ENCODE measurements at places on chromosomes 16 and 17. TPM values are rescaled to one million over a fixed set of nuclear protein-coding genes. Genes with fewer than 3 reads are reported as not detected.

DNA sequence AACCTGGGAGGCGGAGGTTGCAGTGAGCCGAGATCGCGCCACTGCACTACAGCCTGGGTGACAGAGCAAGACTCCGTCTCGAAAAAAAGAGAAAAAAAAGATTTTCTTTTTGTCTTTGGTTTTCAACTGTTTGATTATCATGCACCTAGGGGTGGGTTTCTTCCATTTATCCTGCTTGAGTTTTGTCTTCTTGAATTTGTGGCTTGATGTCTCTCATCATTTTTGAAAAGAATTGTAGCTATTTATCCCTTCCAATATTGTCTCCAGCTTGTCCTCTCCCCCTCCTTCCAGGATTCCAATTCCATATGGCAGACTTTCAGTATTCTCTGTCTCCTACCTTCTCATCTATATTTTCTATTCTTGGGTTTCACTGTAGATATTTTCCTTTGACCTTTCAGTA is 7.8 kb downstream of the B9D1 start:
- no peak for DNase-seq

- no peak for DNase-seq
Measured at GRCh38 chr16:85611194-85611443, 2.0 kb upstream of the GSE1 start.

GRCh38 chr16:72530434-72530833 is 358.5 kb upstream of the PMFBP1 start:
- DNase-seq = no peak

DNA sequence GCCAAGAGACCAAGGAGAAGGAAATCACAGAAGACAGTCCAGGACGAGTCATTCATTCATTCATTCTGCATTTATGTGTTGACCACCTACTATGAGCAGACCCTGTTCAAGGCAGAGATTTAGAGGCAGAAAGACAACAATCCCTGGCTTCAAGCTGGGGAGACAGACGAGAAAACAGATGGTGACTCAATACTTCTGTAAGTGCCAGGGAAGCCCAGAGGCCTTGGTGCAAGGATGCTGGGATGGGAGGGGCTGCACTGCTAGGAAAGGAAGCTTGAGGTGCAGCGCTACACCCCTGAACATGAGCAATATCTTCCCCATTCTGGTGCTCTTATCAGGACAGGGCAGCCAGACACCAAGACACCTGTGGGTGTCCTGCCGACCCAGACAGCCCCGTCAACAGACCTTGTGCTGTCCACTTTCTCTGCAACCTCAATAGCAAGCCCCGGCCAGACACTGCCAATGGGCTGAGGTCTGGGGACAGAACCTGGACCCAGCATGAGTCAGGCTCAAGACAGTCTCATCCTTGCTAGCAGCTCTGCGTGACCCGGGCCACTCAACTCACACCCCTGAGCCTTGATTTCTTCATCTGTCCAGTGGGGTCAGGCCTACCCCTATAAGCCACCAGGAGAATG is 163.5 kb downstream of the COPRS start:
- no peak for DNase-seq

GRCh38 chr17:65696739-65697394 is 135.4 kb upstream of the AXIN2 start:
- DNase-seq = peak; percentile 48

DNA sequence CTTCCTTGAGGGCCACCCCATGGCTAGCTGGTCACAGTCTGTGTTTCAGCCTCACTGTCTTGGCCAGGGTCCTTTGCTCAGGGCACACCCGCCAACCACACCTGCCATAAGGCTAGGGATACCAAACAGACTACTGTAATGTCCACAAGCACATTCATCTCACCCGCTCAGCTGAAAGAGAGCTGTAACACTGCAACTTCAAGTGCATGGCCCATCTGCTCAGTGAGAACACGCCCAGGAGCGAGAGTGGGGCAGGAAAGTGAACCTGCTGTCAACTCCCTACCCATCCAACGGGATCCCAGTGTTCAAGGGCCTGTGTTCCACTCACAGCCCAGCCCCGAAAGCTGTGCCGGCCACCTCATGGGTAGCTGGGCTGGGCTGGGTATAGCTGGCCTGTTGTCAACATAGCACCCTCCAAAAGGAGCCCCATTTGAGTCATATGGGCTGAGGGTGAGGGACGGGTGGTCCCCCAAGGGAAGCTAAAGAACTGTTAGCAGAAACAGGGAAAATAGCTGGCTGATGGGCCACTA is 55.7 kb downstream of the SCNN1B start:
- no peak for DNase-seq

DNA sequence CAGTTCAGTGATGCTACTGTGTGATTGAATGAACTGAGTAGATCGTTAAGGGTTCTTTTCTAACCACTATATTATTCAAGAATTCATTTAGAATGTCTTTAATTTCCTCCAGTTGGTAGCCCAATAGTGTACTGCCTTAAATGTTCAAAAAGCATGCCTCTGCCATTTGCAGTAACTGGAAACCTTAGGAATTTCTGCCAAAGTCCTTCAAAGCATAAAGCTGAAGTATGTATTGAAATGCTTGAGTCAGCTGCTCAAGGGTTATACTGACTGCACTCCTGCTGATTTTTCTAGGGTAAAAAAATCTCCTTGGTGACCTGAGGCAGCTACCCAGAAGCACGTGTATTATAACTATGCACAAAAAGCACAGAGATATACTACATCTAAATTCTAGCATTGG is 56.5 kb downstream of the SNTB2 start:
- DNase-seq = peak; percentile 34

DNA sequence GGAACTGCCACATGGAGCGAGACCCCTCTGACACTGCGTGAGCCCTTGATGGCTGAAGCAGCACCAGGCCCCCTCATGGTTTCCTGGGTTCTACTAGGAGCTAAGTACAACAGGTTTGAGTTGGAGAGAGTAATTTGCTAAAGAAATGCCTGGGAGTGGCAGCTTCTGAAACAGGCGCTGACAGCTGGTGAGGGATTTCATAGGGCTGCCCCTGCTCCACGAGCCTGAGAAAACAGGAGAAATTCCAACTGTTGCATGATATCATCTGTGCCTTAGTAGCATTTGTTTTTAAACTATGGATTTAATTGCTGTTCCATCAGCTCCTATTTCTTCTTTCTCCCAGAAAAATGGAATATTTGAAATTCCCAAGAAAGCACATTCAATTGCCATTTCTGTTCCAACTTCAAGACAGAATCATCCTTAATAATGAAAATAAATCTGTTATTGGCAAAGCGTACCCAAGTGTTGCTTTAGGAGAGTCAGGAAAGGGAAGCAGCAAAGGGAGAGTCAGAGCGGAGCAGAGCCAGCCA is 78.8 kb upstream of the ANKFN1 start:
- DNase-seq = peak; percentile 91

GRCh38 chr16:12000032-12000431 is 23.5 kb downstream of the SNX29 start:
- DNase-seq = no peak

DNA sequence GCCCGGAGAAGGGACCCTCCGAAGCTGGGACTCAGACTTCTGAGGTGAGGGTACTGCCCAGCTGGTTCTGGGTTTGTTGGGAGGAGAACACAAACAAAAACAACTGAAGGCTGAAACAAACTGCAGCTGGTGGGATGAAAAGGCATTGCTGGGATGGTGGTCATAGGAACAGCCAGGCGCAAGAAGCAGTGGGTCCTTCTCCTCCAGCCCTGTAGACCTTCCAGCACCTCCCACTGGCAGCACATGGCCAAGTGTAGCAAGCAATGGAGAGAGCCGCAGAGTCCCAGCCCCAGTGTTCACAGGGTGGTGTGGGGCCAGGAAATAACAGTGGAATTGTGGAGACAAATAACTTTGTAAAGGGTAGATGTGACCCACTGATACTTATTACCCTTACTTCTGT is 48.7 kb upstream of the FOXJ1 start:
- no peak for DNase-seq

GRCh38 chr16:88754109-88754911 is 30.7 kb downstream of the PIEZO1 start:
- DNase-seq = peak; percentile 39

- DNase-seq = no peak
Measured at GRCh38 chr17:63573634-63574033, 23.4 kb downstream of the DCAF7 start.

- DNase-seq = peak; percentile 51
Measured at GRCh38 chr17:57226793-57227192, 29.5 kb upstream of the MSI2 start.

DNA sequence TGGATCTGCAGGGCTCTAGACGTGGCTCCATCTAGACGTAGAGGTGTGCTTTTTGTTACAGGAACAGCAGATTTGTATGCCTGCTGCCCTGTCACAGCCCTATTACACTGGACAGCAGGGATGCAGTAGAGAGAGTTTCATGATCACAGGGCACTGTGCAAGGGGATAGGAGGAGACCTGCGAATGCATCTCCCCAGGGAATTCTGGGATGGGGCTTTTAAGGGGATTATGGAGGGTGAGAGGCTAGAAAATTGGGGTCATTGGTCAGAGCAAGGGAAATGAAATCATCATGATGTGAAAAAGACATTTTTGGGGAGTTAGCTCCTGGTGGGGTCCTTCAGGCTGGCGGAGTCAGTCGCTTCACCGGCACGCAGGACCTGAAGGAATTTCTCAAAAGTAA is 3.9 kb upstream of the NUPR1 start:
- DNase-seq = no peak

GRCh38 chr16:12024429-12024828 is 47.9 kb downstream of the SNX29 start:
- DNase-seq = no peak

- no peak for DNase-seq
Measured at GRCh38 chr17:55895112-55895759, 144.4 kb downstream of the PCTP start.

- DNase-seq = no peak
Measured at GRCh38 chr17:59776577-59776976, 69.1 kb downstream of the VMP1 start.

GRCh38 chr16:82935766-82936165 is 309.0 kb downstream of the CDH13 start:
- DNase-seq = no peak

DNA sequence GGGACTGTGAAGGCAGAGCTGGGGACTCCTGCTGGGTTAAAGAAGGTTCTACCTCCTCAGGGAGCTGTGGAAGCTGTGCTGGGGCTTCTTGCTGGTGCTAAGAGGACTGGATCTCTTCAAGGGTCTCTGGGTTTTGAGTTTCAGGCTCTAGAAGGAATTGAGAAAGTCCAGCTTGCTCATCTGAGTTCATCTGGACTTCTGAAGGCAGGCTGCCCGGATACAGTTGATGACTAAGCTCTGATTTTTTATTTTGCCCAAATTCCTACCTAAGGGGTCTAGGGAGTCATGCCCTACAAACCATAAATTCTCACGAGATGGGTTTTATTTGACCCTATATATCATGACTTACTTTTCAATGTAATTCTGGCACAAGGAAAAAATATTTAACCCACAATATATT is 46.8 kb upstream of the TMEM97 start:
- DNase-seq = no peak

DNA sequence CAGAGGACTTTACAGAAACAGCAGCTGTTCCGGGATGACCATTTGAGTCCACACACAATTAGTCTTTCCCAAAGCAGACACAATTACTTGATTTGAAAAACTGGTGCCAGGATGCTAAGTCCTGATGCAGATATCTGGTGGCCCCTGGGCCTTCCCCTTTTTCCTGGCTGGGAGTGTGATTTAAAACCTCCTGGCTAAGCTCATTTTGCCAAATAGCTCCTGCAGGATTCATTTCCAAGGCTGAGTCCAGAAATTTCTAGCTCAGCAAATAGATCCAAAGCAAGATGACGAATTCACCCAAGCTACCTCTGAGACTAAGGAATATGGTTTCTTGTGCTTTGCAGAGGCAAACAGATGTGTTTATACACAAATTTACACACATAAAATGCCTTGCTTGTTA is 422.2 kb downstream of the CA10 start:
- DNase-seq = no peak

DNA sequence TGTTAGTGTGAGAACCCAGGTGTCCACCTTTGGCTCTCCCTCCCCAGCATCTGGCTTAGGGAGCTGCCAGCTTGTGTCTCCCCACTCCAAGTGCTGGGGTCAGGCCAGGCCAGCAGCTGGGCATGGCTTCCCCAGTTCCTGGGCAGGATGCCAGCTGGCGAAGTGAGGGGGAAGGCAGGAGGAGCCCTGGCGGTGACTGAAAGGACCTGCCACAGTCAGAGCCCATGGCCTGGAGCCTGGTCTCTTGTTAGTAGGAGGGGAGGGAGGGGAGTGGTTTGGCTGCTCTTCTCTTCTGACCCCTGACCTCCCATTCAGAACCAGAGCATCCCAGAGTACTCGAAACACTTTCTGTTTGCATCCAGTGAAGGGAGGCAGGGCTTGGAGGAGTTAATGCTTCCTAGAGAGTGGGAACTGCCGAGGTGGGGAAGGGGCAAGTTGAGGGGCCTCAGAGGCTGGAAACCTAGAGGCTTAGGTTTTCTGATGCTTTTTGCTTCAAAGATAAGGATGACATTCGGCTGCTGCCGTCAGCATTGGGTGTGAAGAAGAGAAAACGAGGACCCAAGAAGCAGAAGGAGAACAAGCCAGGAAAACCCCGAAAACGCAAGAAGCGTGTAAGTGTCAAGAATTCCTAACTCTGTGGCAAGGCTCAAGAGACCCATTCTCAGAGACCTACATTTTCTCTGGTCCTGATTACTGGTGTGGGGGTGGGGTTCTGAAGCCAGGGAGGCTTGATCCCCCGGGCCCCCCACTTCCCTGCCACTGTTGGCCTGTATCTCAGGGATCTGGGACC is 772 bp downstream of the CHD3 start:
- DNase-seq = peak; percentile 99

GRCh38 chr16:12786081-12786480 is 17.6 kb downstream of the CPPED1 start:
- no peak for DNase-seq

GRCh38 chr17:60704170-60704569 is 26.5 kb downstream of the BCAS3 start:
- DNase-seq = no peak

GRCh38 chr16:82783933-82784572 is 157.3 kb downstream of the CDH13 start:
- peak; percentile 13 for DNase-seq

GRCh38 chr16:84643180-84643583 is 5.1 kb upstream of the KLHL36 start:
- peak; percentile 96 for DNase-seq

GRCh38 chr17:75439287-75439686 is 17.1 kb upstream of the TMEM94 start:
- no peak for DNase-seq

GRCh38 chr17:73986641-73987177 is 216.8 kb upstream of the RPL38 start:
- DNase-seq = no peak

The TBC1D3D gene
- not detected for total RNA-seq

The CNGB1 gene
- not detected for total RNA-seq

The ADAP2 gene
- 1.4 TPM for total RNA-seq

The HOXB2 gene
- 43.9 TPM for total RNA-seq

The PHKG2 gene
- total RNA-seq = 34.4 TPM

The SYNGR3 gene
- 2.7 TPM for total RNA-seq

The SULT1A4 gene
- total RNA-seq = 0.32 TPM
